Right atrium auricular region (tissue), 2 donors: ENCODE measurements at places on chromosomes 3 and 15. TPM values are rescaled to one million over a fixed set of nuclear protein-coding genes. Genes with fewer than 3 reads are reported as not detected.

COMMD4 gene
- total RNA-seq = 47.2 TPM

GRCh38 chr15:53910852-53911251 is 67.4 kb upstream of the UNC13C start:
- no peak overlapping the region for H3K4me3 ChIP-seq
- no peak overlapping the region for H3K27ac ChIP-seq
- H3K36me3 ChIP-seq = no peaks in the 10 kb centered on the region

DNA sequence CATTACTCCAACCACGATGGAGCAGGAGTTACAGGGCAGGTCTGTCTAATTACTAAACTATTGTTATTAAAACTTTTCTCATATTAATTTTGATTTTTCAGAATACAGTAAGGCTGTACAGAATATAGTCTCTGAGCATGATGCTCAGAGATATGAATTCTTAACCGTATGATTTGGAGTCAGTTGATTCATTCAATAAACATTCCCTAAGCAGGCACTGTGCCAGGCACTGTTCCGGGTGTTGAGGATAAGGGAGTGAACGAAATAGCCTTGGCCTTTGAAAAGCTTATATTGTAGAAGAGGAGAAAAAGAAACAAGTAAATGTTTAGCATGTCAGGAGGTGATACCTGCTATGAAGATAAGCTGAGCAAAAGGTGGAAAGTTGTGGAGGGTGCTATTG is 187.3 kb downstream of the KCNAB1 start:
- H3K4me1 ChIP-seq = no peaks in the 10 kb centered on the region
- H3K36me3 ChIP-seq = no peaks in the 10 kb centered on the region
- no peaks in the 10 kb centered on the region for H3K27me3 ChIP-seq
- H3K27ac ChIP-seq = no peak overlapping the region

- H3K27me3 ChIP-seq = no peaks in the 10 kb centered on the region
- no peak overlapping the region for H3K27ac ChIP-seq
- H3K36me3 ChIP-seq = no peaks in the 10 kb centered on the region
- no peak for DNase-seq
- H3K4me3 ChIP-seq = no peak overlapping the region
These were observed 23.6 kb upstream of the ETV5 start for GRCh38 chr3:186132487-186132886.
